NB4 (cell line): ENCODE measurements at places on chromosomes 7 and 10.
A peak's percentile ranks its signal among the peaks of the same experiment; 100 is the strongest.

DNA sequence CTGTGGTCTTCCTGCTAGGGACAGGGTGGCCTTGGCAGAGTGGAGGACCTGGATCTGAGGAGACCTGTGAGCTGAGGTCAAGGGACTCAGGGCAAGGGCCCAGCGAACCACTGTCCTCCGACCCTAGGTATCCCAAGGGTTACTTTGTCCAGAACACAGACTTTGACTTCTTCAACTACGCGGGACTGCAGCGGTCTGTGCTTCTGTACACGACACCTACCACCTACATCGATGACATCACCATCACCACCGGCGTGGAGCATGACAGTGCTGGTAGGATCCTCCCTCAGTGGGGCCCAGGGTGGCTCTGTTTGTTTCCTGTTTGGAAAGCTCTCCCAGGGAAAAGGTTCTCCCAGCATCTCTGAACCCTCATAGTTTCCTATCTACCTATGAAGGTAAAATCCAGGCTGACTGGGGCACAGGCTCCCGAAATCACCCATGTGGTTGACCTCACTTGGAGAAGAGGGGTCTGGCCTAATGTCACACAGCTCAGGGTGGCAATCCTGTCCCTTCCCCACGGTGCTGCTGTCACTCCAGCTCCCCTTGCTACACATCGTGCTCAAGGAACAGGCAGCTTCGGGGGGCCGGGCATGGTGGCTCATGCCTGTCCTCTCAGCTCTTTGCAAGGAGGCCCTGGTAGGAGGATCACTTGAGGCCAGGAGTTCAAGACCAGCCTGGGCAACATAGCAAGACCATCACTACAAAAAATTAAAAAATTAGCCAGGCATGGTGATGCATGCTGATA lies 57.6 kb downstream of the ZNF727 start:
- DNase-seq = no peak

- DNase-seq = no peak
Observed at GRCh38 chr7:8161364-8161828, 100.6 kb downstream of the ICA1 start.

DNA sequence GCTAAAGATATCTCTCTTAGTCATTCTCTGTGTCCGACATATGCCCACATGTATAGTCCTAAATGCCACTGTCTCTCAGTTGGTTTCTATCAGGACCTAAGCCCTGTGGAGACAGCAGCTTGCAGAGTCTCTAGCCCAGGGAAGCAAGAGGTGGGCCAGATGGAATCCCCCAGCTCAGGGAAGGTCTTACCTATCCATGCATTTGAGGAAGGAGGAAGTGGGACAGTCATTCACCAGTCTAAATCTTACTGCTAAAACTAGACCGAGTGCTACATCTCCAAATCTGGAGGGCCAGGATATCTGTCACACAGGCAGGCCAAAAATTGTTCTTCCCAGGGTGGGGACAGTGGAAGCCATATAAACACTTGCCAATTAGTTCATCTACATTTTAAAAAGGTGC lies 26.4 kb upstream of the HERPUD2 start:
- DNase-seq = peak; percentile 42

DNA sequence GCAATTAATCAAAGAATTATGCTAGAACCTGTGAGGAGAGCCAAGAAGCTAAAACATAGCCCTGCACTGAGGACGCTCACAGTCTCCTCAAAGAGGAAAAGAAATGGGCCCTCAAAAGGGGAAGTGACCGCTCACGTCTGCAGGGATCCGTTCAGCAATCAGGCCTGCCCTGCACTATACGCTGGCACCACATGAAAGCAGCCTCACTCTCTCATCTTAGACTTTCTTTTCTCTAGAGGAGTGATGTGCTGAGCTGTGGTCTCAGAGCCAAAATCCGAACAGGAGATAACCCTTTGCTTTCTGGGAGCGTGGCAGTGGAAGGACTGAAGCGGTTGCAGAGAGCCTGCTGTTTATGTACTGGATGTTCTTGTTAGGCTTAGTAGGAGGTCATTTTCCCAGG lies 6.3 kb upstream of the IL2RA start:
- peak; percentile 86 for DNase-seq

DNA sequence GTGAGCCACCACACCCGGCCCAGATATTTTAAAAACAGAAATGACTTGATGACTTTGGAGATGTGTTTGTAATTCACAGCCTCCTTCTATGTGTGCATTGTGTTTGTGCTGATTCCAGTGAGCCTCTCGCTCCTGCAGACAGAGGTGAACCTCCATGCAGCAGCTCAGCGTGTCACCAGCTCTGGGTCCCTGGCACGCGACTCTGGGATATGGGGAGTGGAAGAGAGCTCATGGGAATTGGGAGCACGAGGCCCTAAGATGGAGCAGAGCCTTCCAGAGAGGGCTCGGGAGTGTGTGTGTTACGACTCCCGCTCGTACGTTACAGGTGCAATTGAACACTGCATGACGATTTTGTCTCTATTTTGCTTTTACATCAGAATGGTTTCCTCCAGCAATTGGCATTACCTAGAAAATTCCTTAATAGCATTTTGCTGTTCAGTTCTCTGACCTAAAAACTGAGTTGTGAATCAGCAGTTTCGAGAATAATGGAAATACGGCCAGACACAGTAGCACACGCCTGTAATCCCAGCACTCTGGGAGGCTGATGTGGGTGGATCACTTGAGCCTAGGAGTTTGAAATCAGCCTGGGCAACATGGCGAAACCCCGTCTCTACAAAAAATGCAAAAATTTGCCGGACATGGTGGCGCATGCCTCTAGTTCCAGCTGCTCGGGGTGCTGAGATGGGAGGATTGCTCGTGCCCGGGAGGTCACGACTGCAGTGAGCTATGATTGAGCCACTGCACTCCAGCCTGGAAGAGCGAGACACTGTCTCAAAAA lies 204.6 kb downstream of the CUX1 start:
- DNase-seq = no peak

DNA sequence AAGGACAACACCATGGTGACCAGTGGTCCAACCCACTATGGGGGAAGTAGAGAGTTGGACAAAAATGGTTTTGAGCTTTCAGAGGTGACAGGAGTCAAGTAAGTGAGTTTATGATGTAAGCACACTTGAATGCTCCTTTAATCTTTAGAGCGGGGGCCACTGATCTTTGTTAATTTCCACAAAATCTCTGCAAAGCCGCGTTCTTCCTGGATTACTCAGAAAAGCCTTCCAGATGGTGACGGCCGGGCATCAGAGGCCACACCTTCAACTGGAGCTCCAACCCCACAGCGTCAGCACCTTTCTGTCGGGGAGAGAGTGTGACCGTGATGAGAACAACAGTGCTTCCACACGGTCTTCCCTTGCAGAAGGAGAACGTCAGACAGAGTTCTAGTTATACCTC lies 35.2 kb upstream of the KLF6 start:
- no peak for DNase-seq

GRCh38 chr7:92880212-92881090 lies 44.1 kb upstream of the CDK6 start:
- DNase-seq = peak; percentile 56

DNA sequence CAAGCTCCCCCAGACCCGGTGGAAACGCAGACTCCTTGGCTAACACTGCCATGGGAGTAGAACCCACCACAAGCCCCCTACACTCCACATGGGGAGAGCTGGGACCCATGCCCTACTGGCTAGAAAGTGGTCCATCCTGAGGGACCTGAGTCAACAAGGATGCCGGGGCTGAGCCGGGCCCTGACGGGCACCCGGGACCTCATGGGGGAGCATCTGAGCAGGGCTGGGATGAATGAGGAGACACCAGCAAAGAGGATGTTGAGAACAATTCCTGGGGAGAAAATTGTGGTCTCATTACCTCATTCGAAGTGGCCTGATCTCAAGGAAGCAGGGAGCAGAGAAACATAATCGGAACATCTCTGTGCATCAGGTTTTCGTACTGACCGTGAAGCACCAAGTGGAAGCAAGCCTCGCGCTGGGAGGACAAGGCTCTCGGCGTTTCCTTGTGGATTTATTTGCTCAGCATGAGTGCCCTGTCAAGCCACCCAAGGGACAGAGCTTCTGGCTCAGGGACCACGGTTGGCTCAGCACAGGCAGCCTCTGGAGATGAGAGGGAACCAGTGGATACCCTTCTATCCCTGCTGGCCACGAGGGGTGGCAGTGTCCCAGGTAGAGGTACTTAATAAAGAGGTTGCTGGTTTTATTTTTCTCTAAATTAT lies 132.2 kb upstream of the FAM20C start:
- no peak for DNase-seq

- DNase-seq = no peak
Observed at GRCh38 chr10:17098012-17098411, 31.6 kb downstream of the CUBN start.

- no peak for DNase-seq
Observed at GRCh38 chr7:28981161-28981465, 23.0 kb upstream of the TRIL start.

DNA sequence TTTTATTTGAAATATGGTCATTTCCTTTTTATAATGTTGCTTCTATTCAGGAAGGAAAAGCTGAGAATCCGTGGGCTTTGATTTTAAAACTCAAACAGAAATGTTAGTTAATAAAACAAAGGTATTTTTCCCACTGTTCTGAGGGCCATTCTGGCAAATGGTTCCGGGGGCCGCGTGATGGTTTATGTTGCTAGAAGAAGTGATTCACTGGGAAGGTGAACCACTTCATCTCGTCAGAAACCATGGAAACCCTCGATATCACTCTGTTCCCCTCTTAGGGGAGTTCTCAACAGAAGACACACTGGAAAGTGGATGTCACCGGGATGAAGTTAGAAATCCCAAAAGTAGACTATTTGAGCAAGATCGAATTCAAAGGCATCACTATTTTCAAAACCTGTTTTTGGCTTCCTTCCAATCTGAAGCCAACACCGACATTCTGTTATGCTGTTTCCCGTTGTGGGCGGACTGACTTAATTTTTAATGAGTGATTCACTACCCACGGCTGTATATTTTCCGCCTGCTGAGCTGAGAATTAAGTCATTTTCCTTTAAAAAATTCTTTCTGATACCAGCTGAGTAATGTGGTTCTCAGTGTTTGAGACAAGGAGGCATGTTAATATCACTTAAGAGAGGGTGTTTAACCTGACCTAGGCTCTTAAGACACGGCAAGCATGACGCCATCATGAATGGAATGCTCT lies 84.1 kb downstream of the PTPRE start:
- DNase-seq = no peak

GRCh38 chr10:348456-348855 lies 213.2 kb downstream of the ZMYND11 start:
- DNase-seq = no peak

GRCh38 chr7:139708541-139708940 lies 69.3 kb downstream of the HIPK2 start:
- no peak for DNase-seq

GRCh38 chr10:98404571-98405359 lies 10.2 kb downstream of the PYROXD2 start:
- DNase-seq = no peak

DNA sequence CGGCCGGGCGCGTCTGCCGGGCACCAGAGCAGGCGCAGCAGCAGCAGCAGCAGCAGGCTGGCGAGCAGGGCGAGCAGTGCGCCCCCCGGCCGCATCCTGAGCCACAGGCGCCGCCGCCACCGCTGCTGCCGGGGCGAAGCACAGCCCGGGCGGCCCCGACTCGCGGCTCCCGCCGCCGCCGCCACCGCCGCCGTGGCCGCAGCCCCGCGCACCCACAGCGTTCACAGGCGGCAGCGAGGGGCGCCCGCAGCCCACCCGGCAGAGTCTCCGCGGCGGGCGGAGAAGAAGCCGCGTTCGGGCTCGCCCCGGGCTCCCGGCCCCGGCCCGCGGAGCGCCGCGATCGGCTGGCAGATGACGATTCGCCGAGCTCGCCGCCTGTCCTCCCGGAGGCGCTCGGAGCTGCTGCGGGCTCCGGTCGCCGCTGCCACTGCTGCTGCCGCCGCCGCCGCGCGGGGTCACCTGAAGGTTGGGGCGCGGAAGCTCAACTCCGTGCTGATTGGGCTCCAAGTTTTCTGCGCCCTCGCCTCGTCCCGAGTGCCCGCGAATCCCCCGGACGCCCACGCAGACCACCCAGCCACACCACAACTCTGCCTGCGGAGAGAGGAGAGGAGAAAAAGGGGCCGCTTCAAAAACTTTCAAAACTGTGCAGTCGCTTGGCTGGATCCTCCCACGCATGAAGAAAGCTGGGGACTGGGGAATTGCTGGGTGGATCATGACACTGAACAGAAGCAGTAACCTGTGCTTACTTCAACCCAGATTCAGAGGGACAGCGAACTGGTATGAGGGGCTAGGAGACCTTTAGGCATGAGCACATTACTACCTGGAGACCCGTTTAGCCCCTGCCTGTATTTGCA lies at the start of gene ST8SIA6:
Gene ST8SIA6 (minus strand): TSS at position 435 of the 854 bp plus-strand sequence. CDS start 340 bp downstream, at position 95.
- DNase-seq = no peak

GRCh38 chr10:10438335-10439100 lies 579.2 kb upstream of the CELF2 start:
- DNase-seq = no peak

GRCh38 chr10:74118804-74119203 lies 31.8 kb downstream of the AP3M1 start:
- DNase-seq = no peak

DNA sequence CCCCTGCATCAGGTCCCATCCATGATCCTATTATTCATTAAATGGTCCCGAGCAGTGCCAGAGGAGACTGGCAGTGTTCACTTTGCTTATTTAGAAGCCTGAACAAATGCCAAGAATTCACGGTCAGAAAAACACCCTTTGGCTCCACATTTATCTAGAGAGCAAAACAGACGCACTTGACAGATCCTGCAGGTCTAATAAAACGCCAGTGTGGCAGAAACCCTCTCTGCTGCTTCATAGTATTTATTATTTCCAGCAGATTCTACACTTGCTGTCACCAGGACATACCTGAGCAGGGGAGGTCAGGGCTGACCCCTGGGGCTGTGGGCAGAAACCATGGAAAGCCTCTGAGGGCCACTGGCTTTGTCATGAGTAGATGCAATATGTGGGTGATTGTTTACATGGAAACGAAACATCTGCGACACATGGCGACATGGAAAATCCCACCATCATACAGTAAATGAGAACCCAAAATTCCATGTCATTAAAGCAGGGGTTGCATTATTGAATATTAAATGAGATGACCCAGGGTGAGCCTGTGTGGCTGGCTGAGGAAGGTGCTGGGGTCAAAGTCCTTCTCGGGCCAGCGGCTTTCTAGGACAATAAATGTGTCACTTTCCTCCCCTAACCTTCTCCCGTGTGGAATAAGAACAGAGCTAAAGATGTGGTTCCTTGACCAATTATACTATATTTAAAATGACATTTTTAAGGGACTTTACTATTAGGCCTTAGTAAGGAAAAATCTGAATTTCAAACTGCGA lies 205.9 kb upstream of the SVIL start:
- DNase-seq = no peak

GRCh38 chr7:159107161-159107892 lies 37.3 kb downstream of the VIPR2 start:
- DNase-seq = no peak
